ENCODE measurements at places on chromosomes 16 and 17.

DNA sequence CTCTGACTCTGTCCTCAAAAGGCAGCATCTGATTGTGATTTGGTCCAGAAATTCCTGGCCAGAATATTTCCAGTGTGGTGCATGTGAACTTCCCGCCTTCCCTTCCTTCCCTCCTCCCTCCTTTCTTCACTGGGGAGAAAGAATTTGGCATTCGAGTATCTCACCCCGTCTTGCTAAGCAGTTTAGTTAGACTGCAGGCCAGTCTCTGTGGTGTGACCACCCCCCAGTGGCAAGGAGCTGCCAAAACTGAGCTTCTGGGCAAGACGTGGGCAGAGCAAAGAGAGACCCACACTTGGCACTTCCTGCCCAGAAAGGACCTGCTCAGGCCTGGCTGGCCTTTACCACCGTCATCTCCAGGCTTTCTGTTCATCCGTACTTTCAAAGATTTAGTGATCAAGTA is 36.4 kb downstream of the SNX20 start:
- no peak for DNase-seq

DNA sequence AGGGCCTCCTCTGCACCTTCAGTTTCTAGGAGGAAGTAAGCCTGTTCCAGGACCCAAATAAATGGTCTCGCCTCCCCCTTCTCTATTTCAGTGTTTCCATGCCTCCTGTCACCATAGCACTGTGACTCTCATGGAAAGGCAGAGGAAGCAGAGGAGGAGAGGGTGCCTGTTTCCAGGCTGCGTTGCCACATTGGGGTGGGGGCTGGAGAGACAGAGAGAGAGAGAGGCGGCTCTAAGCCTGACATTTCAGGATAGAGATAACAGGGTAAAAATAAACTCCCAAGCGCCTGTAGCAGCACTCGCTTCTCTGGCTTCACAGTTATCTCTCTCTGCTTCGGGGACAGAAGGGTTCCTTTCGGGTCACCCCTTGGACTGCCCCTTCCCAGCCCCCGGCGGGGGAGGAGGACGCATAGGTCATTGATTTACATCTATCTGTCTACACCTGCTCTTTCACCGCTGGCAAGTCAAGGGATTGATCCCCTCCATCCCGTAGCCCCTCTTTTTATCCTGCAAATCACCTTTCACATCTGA is 71.2 kb upstream of the MRTFB start:
- DNase-seq, result no peak

- peak; percentile 8 for DNase-seq
Observed at GRCh38 chr17:67400193-67400592, 23.1 kb downstream of the PITPNC1 start.

DNA sequence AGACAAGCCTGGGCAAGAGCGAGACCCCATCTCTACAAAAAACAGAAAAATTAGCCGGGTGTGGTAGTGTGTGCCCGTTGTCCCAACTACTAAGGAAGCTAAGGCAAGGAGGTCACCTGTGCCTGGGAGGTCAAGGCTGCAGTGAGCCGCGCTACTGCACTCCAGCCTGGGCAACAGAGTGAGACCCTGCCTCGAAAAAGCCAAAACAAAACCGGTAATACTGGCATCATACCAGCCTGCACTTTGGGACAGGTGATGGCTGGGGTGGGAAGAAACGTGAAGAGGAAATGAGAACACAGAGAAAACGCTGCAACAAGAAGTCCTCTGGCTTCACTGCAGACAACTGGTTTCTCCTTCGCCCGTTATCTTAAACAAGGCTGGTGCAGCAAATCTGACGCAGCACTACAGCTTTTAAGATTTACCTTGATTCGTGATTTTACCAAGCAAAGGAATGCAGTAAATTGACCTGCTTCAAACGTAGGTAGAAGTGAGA is 725 bp upstream of the CASC3 start:
- DNase-seq, result no peak

- DNase-seq, result no peak
Observed at GRCh38 chr16:70670175-70670574, 15.7 kb downstream of the MTSS2 start.

- no peak for DNase-seq
Observed at GRCh38 chr17:28272166-28272565, 46.8 kb upstream of the TMEM97 start.

DNA sequence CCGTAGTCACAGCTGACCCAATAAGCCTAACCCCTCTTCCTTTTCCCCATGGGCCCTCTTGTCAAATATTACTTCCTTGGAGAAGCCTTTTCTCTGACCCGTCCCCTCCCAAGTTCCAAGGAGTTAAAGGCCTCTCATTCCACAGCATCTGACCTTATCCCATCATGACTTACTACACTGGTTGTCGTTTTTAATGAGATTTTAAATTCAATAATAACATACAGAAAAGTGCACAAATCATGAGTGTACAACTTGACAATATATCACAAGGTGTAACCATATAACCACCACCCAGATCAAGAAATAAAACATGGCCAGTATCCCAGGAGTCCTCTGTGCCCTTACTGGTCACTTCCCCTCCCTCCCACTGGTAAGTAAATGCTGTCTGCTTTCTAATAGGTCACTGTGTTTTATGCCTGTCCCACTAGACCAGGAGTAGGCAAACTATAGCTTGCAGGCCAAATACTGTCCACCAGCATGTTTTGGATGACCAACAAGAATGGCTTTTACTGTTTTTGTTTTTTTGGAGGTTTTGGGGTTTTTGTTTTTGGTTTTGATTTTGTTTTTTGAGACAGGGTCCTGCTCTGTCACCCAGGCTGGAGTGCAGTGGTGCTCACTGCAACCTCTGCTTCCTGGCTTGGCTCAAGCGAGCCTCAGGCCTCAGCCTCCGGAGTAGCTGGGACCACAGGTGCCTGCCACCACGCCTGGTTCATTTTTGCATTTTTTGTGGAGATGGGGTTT is 1.2 kb upstream of the FDXR start:
- DNase-seq, result no peak

DNA sequence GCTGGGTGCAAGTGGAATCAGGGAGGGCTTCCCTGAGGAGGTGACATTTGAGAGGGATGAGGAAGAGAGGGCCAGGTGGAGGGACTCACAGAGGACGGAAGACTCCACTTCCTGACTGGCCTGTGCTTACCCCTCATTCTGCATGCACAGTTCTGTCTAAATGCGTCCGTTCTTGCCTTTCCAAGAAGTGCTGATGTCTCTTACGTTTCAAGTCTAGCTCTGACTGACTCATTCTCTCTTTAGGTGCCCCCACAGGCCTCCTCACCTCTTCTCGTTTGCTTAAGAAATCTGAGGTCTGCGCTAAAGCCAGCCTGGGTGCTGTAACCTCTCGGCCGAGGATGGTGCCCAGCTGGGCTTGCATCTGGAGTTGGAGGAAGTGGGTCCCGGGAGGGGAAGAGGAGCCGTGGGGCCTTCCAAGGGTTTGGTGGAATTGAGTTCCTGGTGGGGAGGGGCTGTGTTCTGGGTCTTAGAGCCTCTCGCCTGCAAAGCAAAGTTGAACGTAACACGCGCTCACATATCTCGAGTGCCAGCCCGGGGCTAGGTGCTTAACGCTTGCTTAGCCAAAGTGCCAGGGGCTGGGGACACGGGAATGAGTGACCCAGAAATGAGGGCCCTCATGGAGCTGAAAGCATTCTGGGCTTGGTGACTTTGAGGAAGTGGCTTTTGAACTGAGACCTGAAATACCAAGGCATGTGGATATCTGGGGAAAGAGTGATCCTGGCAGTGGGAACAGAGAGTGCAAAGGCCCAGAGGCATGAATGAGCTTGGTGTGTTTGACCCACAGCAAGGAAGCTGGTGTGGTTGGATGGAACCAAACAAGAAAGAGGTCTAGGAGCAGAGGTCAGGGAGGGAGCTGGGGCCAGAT is 4.8 kb downstream of the IL4R start:
- no peak for DNase-seq

- DNase-seq, result no peak
Observed at GRCh38 chr16:70573451-70574121, 50.0 kb downstream of the SF3B3 start.

- no peak for DNase-seq
Observed at GRCh38 chr16:86232496-86232895, 277.8 kb upstream of the FOXF1 start.

GRCh38 chr17:14316126-14316832 is 15.4 kb downstream of the HS3ST3B1 start:
- DNase-seq, result no peak

- no peak for DNase-seq
Observed at GRCh38 chr16:82007189-82007588, 4.1 kb downstream of the SDR42E1 start.

GRCh38 chr17:78875363-78876093 is 27.5 kb downstream of the CEP295NL start:
- DNase-seq, result no peak

GRCh38 chr16:86834451-86835035 is 256.2 kb downstream of the FOXL1 start:
- DNase-seq, result no peak

- DNase-seq, result no peak
Observed at GRCh38 chr17:35088356-35088880, 24.9 kb upstream of the RFFL start.

GRCh38 chr17:82230609-82231311 is 1.9 kb downstream of the SLC16A3 start:
- DNase-seq, result peak; percentile 50
